ENCODE measurements at places on chromosomes 3 and 15.

- DNase-seq = no peak
Observed at GRCh38 chr15:94387442-94387841, 156.1 kb downstream of the MCTP2 start.

DNA sequence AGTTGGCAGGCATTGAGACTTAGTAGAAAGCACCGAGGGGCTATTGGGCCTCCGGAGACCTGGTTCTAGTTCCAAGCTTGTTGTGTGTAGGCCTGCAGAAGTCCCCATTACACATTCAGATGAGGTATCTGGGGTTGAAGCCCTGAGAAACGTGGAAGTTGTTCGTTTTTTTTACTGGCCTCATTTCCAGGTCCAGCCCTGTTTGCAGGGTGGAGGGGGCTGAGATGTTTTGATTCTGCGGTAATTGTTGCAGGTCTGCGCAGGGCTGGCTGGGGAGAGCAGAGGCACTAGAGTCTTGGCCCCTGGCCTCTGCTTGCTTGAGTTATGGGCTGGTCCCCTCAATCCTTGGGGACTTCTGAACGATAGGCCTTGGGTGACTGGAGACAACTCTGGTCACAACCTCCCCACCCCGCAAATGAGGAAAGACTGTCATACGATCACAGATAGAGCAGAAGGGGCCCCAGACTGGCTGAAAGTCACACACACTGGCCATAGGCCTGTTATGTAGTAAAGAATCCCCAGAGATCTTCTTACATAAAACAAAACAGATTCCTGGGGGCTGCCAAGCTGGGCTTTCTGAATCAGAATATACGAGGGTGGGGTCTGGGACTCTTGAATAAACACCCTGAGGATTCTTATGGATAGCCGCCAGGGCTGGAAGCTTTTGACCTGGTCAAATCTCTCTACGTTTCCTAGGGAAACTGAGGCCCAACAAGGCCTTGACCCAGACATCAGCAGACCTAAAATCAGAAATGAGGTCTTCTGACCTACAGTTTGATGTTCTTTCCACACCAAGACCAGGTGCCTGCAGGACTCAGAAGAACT is 15.6 kb downstream of the KBTBD13 start:
- DNase-seq = no peak

DNA sequence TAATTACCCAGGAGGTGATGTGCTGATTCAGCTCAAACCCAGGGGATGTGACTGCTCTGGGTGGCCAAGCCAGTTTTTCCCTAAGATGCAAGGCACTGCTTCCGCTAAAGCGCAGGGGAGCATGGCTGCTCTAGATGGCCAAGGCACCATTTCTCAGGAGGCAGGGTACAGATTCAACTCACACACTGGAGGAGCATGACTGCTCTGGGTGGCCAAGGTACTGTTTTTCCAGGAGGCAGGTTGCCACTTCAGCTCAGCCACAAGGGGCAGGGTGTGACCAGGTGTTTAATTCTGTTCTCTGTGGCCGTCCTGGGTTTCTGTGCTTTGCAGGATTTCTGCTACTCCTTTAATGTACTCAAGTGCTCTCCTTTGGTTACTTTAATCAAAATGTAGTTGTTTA is 659.3 kb upstream of the ARRDC4 start:
- DNase-seq = no peak

DNA sequence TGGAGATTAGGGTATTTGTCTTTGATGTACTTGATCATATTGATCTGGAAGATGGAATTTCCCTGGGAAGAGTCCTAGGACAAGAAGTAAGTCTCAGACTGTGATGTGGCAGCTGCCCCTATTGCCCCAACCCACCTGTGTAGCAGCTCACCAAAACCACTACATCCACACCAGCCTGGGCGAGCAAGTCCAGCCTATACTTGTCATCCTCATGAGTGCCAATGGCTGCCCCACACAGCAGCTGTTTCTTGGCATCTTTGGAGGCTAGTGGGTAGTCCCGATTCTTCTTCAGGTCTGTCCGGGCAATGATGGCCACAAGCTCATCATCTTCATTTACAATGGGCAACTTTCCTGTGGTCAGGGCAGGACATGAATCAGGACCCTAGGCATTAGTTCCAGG is 2.7 kb downstream of the IMPDH2 start:
- no peak for DNase-seq

DNA sequence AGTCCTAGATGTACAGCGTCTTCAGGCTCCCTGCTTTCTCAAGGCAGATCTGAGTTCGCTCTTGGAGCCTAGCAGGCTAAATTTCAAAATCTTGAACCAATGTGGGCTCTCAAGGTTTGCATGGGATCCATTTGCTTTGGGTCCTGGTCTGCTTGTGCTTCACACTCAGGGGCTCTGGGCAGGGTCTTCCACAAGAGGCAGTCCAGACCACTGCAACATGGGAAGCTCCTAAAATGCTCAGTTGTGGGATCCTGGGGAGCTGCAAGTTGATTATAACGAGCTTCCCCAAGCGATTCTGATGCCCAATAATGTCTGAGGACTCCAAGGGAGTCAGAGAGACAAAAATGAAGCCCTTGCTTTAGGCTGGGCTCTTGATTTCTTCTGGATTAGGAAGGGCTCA is 6.7 kb downstream of the NUTM1 start:
- no peak for DNase-seq

DNA sequence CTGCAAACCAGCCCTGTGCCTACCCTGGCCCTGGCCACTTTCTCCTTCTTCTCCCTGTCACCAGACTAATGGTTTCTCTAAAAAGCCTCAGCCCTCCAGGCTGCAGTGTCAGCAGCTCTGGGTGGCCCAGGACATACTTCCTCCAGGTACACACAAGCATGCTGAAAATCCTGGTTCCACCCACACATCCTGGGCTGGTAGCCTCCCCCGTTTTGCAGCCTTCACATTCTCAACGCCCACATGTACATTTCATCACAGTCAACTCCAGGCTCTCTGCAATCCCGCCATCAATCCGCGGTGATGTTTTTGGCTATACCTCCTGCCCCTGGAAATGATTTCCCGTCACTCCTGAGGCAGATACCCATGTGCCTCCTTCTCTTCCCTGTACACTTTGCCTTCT is 59.4 kb downstream of the MAGEF1 start:
- no peak for DNase-seq

DNA sequence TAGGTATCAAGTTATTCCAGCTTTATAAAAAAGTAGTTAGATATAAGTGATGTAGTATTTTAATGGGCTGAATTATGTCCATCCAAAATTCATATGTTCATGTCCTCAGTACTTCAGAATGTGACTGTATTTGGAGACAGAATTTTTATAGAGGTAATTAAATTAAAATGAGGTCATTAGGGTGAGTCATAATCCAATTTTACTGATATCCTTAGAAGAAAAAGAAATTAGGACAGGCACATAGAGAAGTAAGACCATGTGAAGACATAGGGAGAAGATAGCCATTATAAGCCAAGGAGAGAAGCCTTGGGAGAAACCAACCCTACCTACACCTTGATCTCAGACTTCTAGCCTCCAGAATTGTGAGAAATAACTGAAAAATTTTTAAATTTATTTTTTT is 30.3 kb downstream of the RAP2B start:
- no peak for DNase-seq

GRCh38 chr15:41407341-41407740 is 5.0 kb upstream of the NDUFAF1 start:
- DNase-seq = no peak

GRCh38 chr3:3086239-3086638 is 23.9 kb downstream of the IL5RA start:
- DNase-seq = no peak

DNA sequence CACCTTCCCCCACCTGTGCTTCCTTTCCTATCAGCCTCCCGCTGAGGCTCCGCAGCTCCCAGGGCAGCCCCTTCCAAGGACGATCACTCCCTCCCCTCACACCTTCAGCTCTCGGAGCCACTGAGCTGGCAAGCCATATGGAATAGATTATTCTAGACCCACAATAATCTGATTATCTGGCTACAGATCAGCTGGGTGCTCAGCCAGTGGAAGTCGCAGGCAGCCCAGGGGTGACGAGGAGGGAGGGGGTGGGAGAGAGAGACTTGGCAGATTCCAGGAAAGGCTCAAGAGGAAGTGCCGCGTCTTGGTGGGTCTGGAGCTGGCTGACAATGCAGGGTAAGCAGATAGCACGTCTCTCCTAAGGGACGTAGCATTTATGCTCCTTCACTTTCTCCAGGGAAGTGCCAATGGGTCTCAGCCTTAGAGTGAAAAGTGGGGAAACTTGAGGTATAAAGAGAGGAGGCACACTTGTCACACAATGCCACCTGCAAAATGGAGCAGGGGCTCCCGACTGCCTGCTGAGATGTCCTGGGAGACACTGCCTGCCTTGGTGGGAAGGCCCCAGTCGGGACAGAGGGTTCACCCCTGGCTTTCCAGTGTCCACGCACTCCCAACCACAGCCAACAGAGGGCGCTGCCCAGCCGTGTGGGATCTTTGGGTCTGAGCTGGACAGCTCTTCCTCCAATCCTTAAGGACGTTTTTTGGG is 9.4 kb upstream of the MESP1 start:
- peak; percentile 54 for DNase-seq

DNA sequence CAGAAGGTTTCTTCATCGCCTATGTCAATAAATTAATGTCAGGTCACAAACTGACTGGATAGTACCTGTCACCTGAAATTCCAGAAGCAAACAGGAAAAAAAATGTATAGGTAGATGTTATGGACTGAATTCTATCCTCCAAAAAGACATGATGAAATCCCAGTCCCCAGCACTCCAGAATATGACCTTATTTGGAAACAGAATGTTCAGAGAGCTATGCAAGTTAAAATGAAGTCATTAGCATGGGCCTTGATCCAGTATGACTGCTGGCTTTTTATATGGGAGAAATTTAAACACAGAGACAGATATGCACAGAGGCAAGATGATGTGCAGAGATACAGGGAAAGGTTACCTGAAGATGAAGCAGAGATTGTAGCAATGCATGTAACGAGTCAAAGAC is 953.4 kb downstream of the ZPLD1 start:
- DNase-seq = no peak

DNA sequence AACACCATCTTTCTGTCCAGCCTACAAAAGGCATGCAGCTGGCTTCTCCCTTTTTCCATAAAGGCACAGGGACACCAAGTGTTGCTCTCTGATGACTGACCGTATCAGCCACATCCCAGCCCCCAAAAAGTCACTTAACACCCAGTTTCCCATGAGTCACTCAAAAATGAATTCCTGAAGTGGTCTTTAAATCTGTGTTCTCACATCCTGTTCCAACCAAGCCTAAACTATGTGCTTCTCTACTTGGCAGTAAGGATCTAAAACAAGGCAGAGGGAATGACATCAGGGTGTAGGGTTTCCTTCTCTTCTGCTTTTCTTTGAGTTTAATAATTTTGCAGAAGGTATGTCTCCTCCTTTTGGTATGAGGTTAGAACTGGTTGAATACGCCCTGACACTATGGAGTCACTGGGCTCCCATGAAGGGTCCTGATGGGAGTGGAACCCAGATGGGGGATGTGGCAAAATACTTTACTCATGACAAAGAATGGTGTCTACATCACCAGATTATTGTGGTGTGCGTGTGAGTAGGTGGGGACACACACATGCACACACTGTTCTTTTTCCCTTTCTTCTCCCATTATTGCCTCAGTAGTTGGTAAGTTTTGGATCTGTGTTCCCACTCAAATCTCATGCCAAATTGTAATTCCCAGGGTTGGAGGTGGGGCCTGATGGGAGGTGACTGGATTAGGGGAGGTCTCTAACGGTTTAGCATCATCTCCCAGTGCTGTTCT is 35.6 kb upstream of the CCK start:
- DNase-seq = no peak

GRCh38 chr15:88621789-88622604 is 857 bp downstream of the AEN start:
- peak; percentile 36 for DNase-seq

DNA sequence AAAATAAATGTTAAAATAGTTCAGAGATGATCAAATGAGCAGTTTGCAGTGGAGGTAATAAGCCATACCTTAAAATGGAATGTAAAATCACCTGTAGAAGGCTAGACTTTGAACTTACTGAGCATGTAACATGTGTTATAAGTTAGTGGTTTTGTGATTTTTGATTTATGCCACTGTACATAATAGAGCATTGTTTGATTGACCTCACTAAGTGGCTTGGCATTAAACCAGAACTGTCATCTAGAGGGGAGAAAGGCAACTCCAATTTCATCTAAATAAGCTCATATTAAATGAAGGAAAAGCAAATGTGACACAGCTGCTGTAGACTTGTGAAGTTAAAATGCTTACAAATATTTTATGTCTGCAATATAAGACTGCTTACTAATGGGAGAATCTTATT is 387.9 kb downstream of the ZIC1 start:
- DNase-seq = no peak

DNA sequence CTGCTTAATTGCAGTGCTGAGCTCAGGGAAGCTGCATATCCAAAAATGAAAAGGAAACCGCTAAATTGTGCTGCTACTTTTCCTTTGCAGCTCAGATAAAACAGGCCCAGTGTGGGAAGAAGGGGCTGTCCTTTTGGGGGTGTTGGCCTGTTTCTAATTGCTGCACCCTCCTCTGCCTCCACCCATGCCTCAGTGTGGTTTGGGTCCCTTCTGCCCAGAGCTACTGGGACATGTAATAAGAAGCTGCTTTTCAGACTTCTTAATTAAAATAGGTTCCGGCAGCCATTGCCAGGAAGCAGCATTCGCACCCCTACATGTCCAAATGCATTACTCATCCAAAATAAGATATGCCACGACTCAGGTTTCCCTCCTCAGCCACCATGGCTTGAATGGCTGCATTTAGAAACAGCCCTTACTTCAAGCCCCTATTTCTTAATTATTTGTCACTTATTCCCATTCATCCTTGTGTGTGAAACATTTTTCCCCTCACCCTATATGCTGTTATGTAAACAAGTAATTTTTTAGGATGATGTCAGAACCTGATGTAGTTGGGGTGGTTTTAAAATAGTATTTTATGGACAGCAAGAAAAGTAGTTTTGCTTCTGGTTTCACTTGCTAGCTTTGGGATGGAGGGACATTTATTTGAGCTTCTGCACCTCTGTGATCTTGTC is 235.9 kb upstream of the CTDSPL start:
- DNase-seq = no peak

DNA sequence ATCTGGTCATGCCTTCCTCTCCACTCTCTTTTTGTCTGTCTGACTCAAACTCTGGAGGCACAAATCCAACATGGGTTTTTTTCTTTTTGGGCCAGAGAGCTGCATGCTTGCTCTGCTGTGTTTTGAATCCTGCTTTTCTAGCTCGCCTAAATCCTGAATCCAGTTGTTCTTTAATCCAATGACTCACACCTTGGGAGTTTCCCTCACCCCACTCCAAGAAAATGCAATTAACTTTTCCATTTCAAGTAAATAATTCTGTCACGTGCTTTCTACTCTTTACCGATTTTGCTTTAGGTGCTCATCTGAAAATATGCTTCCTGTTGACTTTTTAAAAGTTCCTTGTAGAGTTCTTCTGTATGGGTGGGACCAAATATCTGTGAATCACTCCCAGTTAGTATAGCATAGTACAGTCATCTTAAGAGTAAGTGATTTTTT is 47.6 kb downstream of the SLMAP start:
- no peak for DNase-seq

- DNase-seq = peak; percentile 49
Observed at GRCh38 chr3:97821287-97821773, 481 bp upstream of the CRYBG3 start.

GRCh38 chr3:42901073-42901415 is 4.9 kb upstream of the ZNF662 start:
- no peak for DNase-seq

- peak; percentile 19 for DNase-seq
Observed at GRCh38 chr15:39593656-39594445, 13.0 kb downstream of the THBS1 start.

Measured in stimulated activated naive CD4-positive, alpha-beta T cell treated with Interleukin-2 at 50 U/mL for 16 hours (primary cell).